Body of pancreas (tissue), 4 donors: ENCODE measurements at places on chromosomes 13 and 19. TPM values are rescaled to one million over a fixed set of nuclear protein-coding genes. Genes with fewer than 3 reads are reported as not detected.

- no peaks in the 10 kb centered on the region for H3K36me3 ChIP-seq
- no peak overlapping the region for H3K4me3 ChIP-seq
- H3K27me3 ChIP-seq, result no peaks in the 10 kb centered on the region
Observed at GRCh38 chr13:98581971-98582702, 5.2 kb upstream of the STK24 start.

GRCh38 chr13:69857183-69857821 is 250.3 kb upstream of the ATXN8OS start:
- DNase-seq, result no peak
- no peaks in the 10 kb centered on the region for H3K36me3 ChIP-seq
- no peak overlapping the region for H3K4me3 ChIP-seq
- H3K27ac ChIP-seq, result no peak overlapping the region
- H3K4me1 ChIP-seq, result no peaks in the 10 kb centered on the region

- H3K36me3 ChIP-seq, result no peaks in the 10 kb centered on the region
- no peaks in the 10 kb centered on the region for H3K27me3 ChIP-seq
- H3K4me3 ChIP-seq, result no peak overlapping the region
- DNase-seq, result no peak
- H3K27ac ChIP-seq, result peak overlapping the region; percentile 37
Observed at GRCh38 chr13:28743020-28743419, 24.2 kb upstream of the SLC46A3 start.

DNA sequence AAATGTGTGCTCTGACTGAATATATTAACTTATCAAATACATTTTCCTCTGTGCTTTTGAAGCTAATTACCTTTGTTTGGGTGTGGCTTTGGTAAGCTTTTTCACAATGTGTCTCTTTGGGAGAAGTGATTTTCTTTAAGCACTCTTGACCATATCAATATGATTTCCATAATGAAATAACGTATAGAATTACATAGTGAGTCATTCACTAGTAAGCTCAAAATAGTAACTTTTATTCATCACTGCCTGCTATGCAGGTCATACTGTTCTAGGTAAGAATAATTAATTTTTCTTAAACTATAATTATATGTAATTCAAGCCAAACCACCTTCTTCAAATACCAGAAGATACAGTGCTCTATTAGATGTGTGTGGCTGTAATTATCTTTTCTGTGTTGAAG is 480.7 kb downstream of the MYO16 start:
- H3K4me1 ChIP-seq, result no peaks in the 10 kb centered on the region
- no peaks in the 10 kb centered on the region for H3K27me3 ChIP-seq
- H3K27ac ChIP-seq, result no peak overlapping the region
- DNase-seq, result no peak
- no peaks in the 10 kb centered on the region for H3K36me3 ChIP-seq

DNA sequence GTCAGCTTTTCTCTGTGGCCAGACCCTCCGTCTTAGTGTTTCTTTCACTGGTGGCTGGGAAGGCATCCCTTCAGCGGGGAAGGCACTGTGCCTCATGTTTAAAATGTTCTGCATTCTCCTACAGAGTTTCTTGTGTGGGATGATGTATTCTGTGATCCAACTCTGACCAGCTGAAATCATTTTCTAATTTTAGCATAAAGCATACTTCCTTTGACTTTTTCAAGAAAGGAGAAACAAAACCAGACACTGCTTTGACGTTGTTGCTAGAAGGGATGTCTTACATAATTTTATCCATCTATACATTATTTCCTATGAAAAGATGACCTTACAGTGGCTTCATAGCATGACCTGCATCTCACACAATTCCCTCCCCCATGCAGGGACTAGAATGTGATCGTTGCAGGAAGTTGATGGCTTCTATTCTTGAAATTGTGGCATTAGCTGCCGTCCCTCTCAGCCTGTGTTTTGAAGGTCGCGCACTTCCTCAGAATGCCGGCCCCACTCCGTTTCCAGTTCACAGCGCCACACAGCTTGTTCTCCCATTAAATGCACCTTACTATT is 38.6 kb upstream of the TEX29 start:
- no peak overlapping the region for H3K4me3 ChIP-seq
- peaks cover 14% of the 10 kb centered on the region for H3K36me3 ChIP-seq
- H3K4me1 ChIP-seq, result peaks cover 18% of the 10 kb centered on the region
- DNase-seq, result no peak

GRCh38 chr19:54440641-54441040 is 8.4 kb upstream of the LENG8 start:
- no peaks in the 10 kb centered on the region for H3K36me3 ChIP-seq
- H3K4me3 ChIP-seq, result no peak overlapping the region
- peak; percentile 64 for DNase-seq
- H3K4me1 ChIP-seq, result peaks cover 48% of the 10 kb centered on the region
- peak overlapping the region; percentile 62 for H3K27ac ChIP-seq

- no peaks in the 10 kb centered on the region for H3K27me3 ChIP-seq
- H3K27ac ChIP-seq, result peak overlapping the region; percentile 10
- peaks cover 62% of the 10 kb centered on the region for H3K4me1 ChIP-seq
- DNase-seq, result peak; percentile 66
Observed at GRCh38 chr19:35560677-35561076, 2.8 kb downstream of the ATP4A start.

DNA sequence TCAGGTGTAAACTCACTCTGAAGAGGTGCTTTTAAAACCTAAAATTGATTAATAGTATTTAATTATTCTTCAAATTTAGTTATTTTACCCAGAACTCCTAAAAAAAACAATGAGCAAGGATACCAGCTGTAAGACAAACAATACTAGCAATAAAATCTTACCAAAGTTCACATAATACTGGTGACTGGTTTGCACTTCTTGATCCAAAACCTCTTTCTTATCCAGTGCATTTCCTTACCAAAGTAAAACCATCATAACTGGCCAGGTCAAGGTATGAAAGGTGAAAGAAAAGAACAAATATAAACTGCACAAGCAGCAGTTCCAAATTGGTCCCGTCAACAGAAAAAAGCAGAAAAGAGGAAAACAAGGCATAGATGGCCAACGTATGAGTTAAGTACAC is 62.7 kb downstream of the PSPC1 start:
- no peak for DNase-seq
- no peaks in the 10 kb centered on the region for H3K36me3 ChIP-seq

- no peak overlapping the region for H3K27ac ChIP-seq
- no peaks in the 10 kb centered on the region for H3K4me1 ChIP-seq
- no peak for DNase-seq
Observed at GRCh38 chr13:46339035-46339666, 47.9 kb downstream of the RUBCNL start.

GRCh38 chr13:27120811-27121210 is 50.8 kb downstream of the USP12 start:
- DNase-seq, result no peak
- H3K4me3 ChIP-seq, result no peak overlapping the region

GRCh38 chr19:1177322-1178114 is 3.5 kb upstream of the SBNO2 start:
- no peaks in the 10 kb centered on the region for H3K27me3 ChIP-seq
- H3K4me1 ChIP-seq, result peaks cover 35% of the 10 kb centered on the region
- H3K36me3 ChIP-seq, result no peaks in the 10 kb centered on the region

DNA sequence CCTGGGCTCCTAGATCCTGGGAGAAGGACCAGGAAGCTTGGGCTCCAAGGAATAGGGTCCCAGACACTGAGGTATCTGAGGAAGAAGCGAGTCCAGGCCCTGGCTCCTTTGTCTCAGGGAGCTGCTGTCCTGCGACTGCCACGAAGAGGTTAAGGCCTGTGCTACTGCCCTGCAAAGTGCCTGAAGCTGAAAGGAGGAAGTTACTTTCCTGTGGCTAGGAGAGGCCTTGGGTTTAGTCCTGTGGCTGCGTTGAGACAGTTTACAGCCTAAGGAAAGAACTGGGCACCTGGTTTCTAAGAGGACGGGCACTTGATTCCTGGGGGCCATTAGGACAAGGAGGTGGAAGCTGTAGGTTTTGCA is 2.8 kb downstream of the MYADM start:
- peaks cover 37% of the 10 kb centered on the region for H3K4me1 ChIP-seq
- peaks cover 11% of the 10 kb centered on the region for H3K36me3 ChIP-seq
- DNase-seq, result peak; percentile 32
- H3K27me3 ChIP-seq, result no peaks in the 10 kb centered on the region
- no peak overlapping the region for H3K4me3 ChIP-seq
- peak overlapping the region; percentile 94 for H3K27ac ChIP-seq

DNA sequence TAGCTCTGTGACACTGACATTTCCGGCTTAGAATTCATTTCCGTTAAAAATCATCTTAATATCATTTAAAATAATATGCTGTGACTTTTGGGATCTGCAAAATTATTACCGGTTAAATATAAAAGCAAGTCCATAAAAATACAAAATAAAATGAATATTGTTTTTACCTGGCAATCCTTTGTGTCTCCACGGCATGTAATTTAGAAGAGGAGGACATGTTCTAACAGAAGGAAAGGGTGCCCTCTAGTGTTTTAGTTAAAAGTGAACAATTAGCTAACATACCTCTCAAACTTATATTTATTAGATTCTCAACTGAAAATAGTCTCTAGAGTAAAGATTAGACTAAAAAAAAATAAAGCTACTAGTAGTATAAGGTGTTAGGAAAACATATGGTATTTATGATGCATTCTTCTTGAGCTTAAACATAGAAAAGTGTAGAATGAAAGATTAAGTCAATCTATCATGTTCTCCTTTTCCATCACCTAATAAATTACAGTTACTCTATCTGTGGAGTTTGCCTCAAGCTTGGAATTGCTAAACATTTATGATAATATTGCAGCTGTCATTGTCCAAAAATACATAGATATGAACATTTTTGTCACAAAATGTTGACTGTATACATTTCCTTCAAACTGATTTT is 676.7 kb upstream of the SPRY2 start:
- H3K4me3 ChIP-seq, result no peak overlapping the region
- no peak overlapping the region for H3K27ac ChIP-seq
- no peaks in the 10 kb centered on the region for H3K36me3 ChIP-seq
- H3K4me1 ChIP-seq, result no peaks in the 10 kb centered on the region
- DNase-seq, result no peak

- H3K4me1 ChIP-seq, result peaks cover 15% of the 10 kb centered on the region
- H3K27ac ChIP-seq, result peak overlapping the region; percentile 92
- no peaks in the 10 kb centered on the region for H3K27me3 ChIP-seq
- no peaks in the 10 kb centered on the region for H3K36me3 ChIP-seq
- peak; percentile 69 for DNase-seq
Observed at GRCh38 chr13:94548821-94549231, 47.1 kb downstream of the TGDS start.

DNA sequence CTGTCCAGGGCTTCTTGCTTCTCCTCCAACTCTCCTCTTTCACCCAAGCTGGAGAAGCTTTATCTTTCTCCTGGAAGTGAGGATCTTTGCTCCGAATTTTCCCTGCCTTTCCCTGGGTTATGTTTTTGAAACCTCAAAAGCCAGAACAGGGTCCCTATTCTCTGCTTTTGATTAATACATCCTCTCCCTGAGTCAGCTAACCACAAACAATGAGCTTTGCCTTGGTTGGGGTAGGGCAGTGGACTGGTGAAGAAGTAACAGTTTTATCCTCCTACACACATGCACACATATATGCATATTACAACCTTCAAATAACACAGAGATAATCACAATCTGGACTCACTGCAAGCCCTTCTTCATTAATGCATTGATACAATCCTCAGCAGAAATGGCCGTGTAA is 44.6 kb downstream of the DLEU7 start:
- H3K4me3 ChIP-seq, result no peak overlapping the region
- DNase-seq, result no peak
- peaks cover 10% of the 10 kb centered on the region for H3K4me1 ChIP-seq
- no peaks in the 10 kb centered on the region for H3K27me3 ChIP-seq
- H3K27ac ChIP-seq, result no peak overlapping the region
- no peaks in the 10 kb centered on the region for H3K36me3 ChIP-seq

- H3K4me1 ChIP-seq, result no peaks in the 10 kb centered on the region
- no peak for DNase-seq
- H3K36me3 ChIP-seq, result no peaks in the 10 kb centered on the region
- H3K4me3 ChIP-seq, result no peak overlapping the region
Observed at GRCh38 chr13:85828094-85828684, 29.0 kb upstream of the SLITRK6 start.

DNA sequence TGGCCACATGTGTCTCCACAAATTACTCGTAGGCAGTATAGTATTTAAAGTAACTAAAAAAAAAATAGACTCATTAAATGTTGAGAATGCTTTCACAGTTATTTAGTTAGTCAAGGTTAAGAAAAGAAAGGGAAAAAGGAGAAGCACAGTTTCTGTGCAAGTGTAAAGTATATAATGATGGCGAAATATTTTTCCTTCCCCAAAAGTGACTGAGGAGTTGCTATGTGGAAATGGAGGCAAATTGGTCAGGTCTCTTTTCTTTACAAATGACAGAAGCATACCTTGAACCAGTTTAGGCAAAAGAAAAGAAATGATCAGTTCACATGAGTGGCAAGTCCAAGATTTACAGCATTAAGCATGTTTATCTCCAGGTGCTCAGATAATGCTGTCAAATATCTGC is 18.0 kb downstream of the CSNK1A1L start:
- H3K27me3 ChIP-seq, result no peaks in the 10 kb centered on the region
- H3K27ac ChIP-seq, result no peak overlapping the region
- no peaks in the 10 kb centered on the region for H3K4me1 ChIP-seq
- DNase-seq, result no peak
- no peak overlapping the region for H3K4me3 ChIP-seq
- H3K36me3 ChIP-seq, result no peaks in the 10 kb centered on the region

GRCh38 chr19:21483589-21484170 is 21.7 kb upstream of the ZNF429 start:
- peak; percentile 72 for DNase-seq
- H3K27ac ChIP-seq, result no peak overlapping the region
- peaks cover 8% of the 10 kb centered on the region for H3K4me1 ChIP-seq
- no peak overlapping the region for H3K4me3 ChIP-seq
- no peaks in the 10 kb centered on the region for H3K27me3 ChIP-seq
- H3K36me3 ChIP-seq, result no peaks in the 10 kb centered on the region

DNA sequence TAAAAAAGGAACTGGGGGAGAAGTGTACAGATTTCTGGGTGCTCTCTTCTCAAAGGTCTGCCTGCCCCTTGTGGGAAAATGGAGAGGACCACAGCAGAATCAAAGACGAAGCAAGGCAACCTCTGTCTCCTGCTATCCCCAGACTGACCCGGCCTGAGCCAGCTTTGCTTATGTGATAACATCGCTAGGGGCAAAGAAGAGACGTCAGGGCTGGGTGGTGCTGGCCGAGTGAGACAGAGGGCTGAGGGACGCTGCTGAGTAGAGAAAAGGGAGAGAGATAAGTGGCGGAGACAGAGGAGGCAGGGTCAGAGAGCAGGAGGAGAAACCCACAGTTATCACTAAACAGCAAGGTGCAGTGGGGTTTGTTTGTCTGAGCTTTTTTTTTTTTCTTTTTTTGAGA is 4.6 kb upstream of the MUC16 start:
- H3K4me1 ChIP-seq, result no peaks in the 10 kb centered on the region
- H3K27me3 ChIP-seq, result no peaks in the 10 kb centered on the region
- no peak overlapping the region for H3K27ac ChIP-seq
- H3K36me3 ChIP-seq, result no peaks in the 10 kb centered on the region
- no peak overlapping the region for H3K4me3 ChIP-seq

- H3K4me3 ChIP-seq, result no peak overlapping the region
- peaks cover 5% of the 10 kb centered on the region for H3K4me1 ChIP-seq
- H3K36me3 ChIP-seq, result no peaks in the 10 kb centered on the region
- no peaks in the 10 kb centered on the region for H3K27me3 ChIP-seq
- no peak for DNase-seq
Observed at GRCh38 chr13:43368003-43368402, 344.6 kb downstream of the DNAJC15 start.

Gene PRR36
- total RNA-seq, result 1.0 TPM

Gene SLC27A1
- total RNA-seq, result 21.1 TPM

Gene PALM3
- total RNA-seq, result 17.4 TPM

Gene KRTDAP
- total RNA-seq, result not detected

Gene ZNF284
- total RNA-seq, result 2.1 TPM

Gene LGI4
- total RNA-seq, result 1.6 TPM

Gene GPALPP1
- total RNA-seq, result 16.2 TPM

Gene NLRP5
- total RNA-seq, result not detected

Gene SLC15A1
- 7.8 TPM for total RNA-seq

Gene CGB5
- total RNA-seq, result not detected

Gene U2AF1L4
- 26.2 TPM for total RNA-seq

Gene PRODH2
- 3.9 TPM for total RNA-seq
